ENCODE measurements at places on chromosomes 13 and 19.

GRCh38 chr19:39913682-39914333 is 20.6 kb downstream of the FCGBP start:
- H3K27ac ChIP-seq, result no peak overlapping the region
- H3K4me1 ChIP-seq, result no peaks in the 10 kb centered on the region
- H3K36me3 ChIP-seq, result no peaks in the 10 kb centered on the region
- H3K4me3 ChIP-seq, result no peak overlapping the region

- no peak overlapping the region for H3K4me3 ChIP-seq
- no peaks in the 10 kb centered on the region for H3K27me3 ChIP-seq
- H3K27ac ChIP-seq, result no peak overlapping the region
- no peak for DNase-seq
- H3K36me3 ChIP-seq, result no peaks in the 10 kb centered on the region
These were observed 68.0 kb downstream of the CRYL1 start for GRCh38 chr13:20457670-20458069.

DNA sequence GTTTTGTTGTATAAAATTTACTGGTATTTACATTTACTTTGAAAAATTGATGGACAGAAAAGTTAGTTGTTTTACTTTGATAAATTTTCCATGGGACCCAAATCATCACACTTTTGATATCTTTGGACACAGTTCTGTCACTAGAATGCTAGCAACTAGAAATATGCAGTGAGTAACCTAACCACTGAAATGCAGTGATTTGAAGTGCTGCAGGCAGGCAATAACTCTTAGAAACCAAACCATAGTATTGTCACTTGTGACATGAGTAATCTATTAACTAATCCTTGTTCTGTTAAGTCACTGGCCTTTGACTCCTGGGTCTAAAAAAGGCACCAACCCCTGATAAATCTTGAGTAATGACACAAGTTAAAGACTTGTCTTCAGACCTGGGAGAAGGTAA is 620.0 kb upstream of the ATXN8OS start:
- DNase-seq, result no peak
- no peak overlapping the region for H3K27ac ChIP-seq
- H3K36me3 ChIP-seq, result no peaks in the 10 kb centered on the region
- no peak overlapping the region for H3K4me3 ChIP-seq

DNA sequence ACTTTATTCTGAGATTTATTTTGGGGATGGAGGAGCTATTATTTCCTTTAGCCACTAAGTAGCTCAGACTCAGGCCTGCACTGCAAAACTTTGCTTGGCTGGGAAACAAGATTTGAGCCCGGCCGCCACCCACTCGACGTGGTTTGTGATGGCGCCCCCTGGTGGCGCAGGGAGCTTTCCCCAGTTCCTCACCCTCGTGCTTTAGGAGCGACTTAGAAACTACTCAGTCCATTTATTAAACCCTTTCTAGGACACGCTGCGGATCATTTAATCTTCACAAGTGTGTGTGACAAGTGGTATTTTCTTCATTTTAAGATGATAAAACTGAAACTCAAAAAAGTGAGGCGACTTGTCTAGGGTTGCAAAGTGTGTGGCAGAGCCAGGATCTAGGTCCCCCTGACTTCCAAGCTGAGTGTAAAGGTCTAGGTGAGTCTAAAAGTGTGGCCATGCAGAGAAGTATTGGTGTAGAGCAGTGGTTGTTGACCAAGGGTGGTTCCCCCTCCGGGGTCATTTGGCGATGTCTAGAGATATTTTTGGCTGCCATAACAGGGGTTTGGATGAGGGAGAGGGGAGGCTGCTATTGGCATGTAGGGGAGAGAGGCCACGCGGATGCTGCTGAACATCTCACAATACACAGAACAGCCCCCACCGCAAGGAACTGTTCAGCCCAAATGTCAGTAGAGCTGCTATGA is 2.2 kb downstream of the CXCL17 start:
- peaks cover 12% of the 10 kb centered on the region for H3K4me1 ChIP-seq
- H3K27ac ChIP-seq, result no peak overlapping the region
- H3K36me3 ChIP-seq, result no peaks in the 10 kb centered on the region
- H3K27me3 ChIP-seq, result no peaks in the 10 kb centered on the region
- DNase-seq, result peak; percentile 89

GRCh38 chr13:72244788-72245187 is 377.8 kb upstream of the DACH1 start:
- no peak for DNase-seq
- no peak overlapping the region for H3K27ac ChIP-seq
- no peaks in the 10 kb centered on the region for H3K4me1 ChIP-seq
- no peaks in the 10 kb centered on the region for H3K27me3 ChIP-seq
- H3K36me3 ChIP-seq, result no peaks in the 10 kb centered on the region

- no peaks in the 10 kb centered on the region for H3K36me3 ChIP-seq
- no peaks in the 10 kb centered on the region for H3K27me3 ChIP-seq
- H3K27ac ChIP-seq, result peak overlapping the region; percentile 22
- peak overlapping the region; percentile 18 for H3K4me3 ChIP-seq
These were observed 12.8 kb downstream of the MOB3A start for GRCh38 chr19:2083174-2083854.

DNA sequence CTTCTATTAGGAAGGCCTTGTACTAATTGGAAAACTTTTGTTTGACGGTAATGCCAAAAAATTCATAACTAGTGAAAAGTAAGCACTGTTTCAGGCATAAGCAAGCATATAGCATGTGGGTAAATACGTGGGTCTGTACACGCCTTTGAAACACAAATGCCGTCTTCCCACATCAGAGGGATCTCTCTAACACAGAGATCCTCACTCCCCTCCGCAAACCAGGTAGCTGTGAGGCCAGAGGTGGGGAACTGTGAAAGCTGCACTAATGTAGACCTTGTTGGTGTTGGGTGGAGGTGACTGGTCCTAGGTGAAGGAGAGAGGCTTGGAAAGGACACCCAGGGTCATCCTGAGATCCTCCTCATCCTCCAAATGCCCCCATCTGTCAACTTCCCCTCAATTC is 16.0 kb upstream of the POU2F2 start:
- peaks cover 22% of the 10 kb centered on the region for H3K4me1 ChIP-seq
- no peaks in the 10 kb centered on the region for H3K36me3 ChIP-seq
- no peak for DNase-seq
- H3K27me3 ChIP-seq, result no peaks in the 10 kb centered on the region
- no peak overlapping the region for H3K4me3 ChIP-seq

DNA sequence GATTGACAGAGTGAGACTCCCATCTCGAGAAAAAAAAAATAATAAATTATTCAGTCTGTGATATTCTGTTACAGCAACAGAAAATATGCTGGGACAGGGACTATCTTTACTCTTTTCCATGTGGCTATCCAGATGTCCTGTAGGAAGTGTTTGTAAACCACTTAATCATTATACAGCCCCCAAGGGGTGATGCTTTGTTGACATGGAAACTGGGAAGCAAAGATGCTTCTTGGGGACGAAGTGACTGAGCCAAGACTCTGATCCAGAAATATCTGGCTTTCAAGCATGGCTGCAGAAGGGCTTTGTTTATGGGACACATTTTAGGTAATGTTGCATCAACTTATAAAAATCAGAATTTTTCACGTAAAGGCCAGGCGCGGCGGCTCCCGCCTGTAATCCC is 5.4 kb downstream of the ZNF8 start:
- no peak for DNase-seq
- H3K4me3 ChIP-seq, result no peak overlapping the region
- no peak overlapping the region for H3K27ac ChIP-seq
- no peaks in the 10 kb centered on the region for H3K4me1 ChIP-seq
- no peaks in the 10 kb centered on the region for H3K27me3 ChIP-seq

DNA sequence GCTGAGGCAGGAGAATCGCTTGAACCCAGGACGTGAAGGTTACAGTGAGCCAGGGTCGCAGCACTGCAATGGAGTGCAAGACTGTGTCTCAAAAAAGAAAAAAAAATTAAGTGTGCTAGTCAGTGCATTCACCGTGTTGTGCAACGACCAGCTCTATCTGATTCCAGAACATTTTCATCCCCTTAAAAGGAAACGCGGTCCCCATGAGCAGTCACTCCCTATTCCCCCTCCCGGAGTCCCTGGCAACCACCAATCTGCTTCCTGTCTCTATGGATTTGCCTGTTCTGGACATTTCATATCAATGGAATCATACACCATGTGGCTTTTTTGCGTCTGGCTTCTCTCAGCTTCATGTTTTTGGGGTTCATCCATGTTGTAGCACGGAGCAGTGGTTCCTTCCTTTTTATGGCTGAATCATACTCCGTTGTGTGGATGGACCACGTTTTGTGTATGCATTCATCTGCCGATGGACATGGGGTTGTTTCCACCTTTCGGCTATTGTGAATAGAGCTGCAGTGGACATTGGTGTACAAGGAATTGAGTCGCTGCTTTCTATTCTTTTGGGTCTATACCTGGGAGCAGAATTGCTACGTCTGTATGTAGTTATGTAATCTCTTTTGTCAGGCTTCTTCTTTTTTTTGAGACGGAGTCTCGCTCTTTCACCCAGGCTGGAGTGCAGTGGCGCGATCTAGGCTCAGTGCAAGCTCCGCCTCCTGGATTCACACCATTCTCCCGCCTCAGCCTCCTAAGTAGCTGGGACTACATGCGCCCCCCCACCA is 19.8 kb downstream of the MYO9B start:
- peak overlapping the region; percentile 50 for H3K27ac ChIP-seq
- no peaks in the 10 kb centered on the region for H3K36me3 ChIP-seq
- no peaks in the 10 kb centered on the region for H3K27me3 ChIP-seq
- H3K4me3 ChIP-seq, result no peak overlapping the region
- no peak for DNase-seq

GRCh38 chr13:103908911-103909310 is 842.7 kb upstream of the SLC10A2 start:
- no peak for DNase-seq
- no peaks in the 10 kb centered on the region for H3K36me3 ChIP-seq
- H3K27me3 ChIP-seq, result no peaks in the 10 kb centered on the region
- no peak overlapping the region for H3K4me3 ChIP-seq
- no peak overlapping the region for H3K27ac ChIP-seq

DNA sequence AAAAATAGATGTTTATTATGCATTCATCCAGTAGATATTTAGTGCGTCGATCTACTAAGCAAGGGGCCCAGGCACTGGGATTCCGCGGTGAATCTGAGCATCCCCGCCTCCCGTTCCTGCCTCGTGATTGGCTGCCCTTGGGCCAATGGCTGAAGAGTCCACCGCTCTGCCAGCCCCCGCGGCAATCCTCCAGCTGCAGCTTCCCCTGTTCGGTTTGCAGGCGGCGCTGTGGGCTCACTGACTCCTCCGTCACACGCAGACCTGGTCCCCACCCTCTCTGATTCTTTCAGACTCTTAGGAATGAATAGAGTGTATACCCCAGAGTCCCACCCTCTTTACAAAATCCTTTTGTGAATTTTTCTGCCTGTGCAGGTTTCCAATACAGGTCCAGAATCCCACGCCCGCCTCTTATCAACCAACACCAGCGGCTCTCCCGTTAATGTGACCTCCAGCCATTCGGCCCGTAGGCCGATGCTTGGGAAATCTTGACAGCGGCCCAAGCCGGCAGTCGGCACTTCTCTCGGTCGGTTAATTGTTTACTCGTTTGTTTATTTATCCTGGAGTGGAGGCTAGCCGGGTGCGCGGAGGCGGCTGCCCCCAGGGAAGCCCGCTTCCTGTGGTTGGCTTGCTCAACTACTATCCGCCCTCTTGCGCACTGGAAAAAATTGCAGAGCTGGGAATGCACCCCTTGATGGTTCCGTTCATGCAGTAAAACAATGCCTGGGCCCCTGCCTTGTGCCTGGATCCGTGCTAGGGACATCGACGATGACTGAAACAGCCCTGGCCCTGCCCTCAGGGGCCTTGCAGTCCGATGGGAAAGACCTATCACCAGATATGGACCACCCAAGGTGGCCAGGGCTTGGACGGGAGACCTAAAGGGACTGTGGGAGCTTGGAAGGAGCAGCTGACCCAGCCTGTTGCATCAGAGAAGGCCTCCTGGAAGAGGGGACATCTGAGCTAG is 4.5 kb upstream of the ARHGAP35 start:
- peak; percentile 96 for DNase-seq
- H3K36me3 ChIP-seq, result no peaks in the 10 kb centered on the region
- H3K27ac ChIP-seq, result peak overlapping the region; percentile 72
- H3K27me3 ChIP-seq, result no peaks in the 10 kb centered on the region

DNA sequence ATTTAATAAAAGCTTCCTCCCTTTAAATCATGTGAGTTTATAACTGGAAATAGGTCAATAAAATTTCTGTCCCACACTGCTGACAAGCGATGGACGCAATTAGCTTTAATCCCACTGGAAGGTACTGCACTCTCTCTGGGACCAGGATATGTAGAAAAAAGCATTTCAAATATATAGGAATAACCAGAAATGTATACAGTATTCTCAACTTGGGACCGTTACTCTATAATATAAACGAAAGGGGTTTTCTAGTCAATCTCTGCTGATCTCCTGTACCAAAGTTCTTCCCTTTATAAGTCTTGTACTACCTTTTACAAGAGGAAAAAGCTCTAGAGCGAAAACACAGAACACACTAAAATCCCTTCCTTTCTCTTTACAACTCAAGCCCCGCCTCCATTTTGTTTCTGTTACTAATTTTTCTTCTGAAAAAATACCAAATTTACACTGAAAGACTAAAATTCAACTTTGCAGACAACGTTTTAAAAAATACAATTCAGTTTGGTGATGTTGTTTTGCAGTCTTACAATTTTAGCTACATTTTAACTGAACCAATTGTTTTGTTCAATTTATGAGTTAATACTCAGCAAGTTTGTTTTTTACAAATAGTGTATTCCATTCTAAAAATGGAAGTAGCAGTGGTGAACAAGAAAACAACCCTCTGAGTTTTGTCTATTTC is 1.7 kb upstream of the USPL1 start:
- H3K27me3 ChIP-seq, result no peaks in the 10 kb centered on the region
- peaks cover 28% of the 10 kb centered on the region for H3K4me1 ChIP-seq
- H3K36me3 ChIP-seq, result no peaks in the 10 kb centered on the region
- no peak for DNase-seq
- peak overlapping the region; percentile 47 for H3K4me3 ChIP-seq

GRCh38 chr19:40348961-40349507 is 539 bp downstream of the PLD3 start:
- H3K4me1 ChIP-seq, result peaks cover 8% of the 10 kb centered on the region
- peak overlapping the region; percentile 58 for H3K27ac ChIP-seq
- peak overlapping the region; percentile 85 for H3K4me3 ChIP-seq
- H3K36me3 ChIP-seq, result no peaks in the 10 kb centered on the region

GRCh38 chr19:39704181-39705044 is at the start of gene LGALS14:
TSS of gene LGALS14 (plus strand) at chr19:39704481. CDS start at chr19:39704529, 48 bp downstream.
- no peak for DNase-seq
- H3K27me3 ChIP-seq, result no peaks in the 10 kb centered on the region
- H3K4me1 ChIP-seq, result no peaks in the 10 kb centered on the region

DNA sequence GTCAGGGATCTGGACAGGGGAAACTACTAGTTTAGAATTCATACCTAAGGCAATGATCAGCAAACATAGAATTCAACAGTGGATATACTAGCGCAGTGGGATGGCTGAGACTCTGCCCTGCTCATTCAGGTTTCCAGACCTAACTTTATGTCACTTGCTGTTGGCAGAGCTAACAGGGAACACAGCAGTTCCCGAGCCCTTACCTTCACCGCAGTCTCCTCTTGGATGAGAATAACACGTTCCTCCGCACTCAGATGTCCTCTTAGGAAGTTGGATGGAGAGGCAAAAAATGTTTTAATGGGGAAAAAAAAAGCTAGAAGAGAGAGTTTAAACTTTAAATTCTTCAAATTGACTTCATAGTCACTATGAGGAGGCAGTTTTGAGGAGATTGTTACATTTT is 159.7 kb upstream of the FREM2 start:
- H3K27ac ChIP-seq, result no peak overlapping the region
- H3K4me1 ChIP-seq, result no peaks in the 10 kb centered on the region
- no peaks in the 10 kb centered on the region for H3K36me3 ChIP-seq
- no peak overlapping the region for H3K4me3 ChIP-seq

All from pancreas (tissue), 10 donors.